SJCRH30 (cell line): ENCODE measurements at places on chromosomes 6 and 20. TPM values are rescaled to one million over a fixed set of nuclear protein-coding genes. Genes with fewer than 3 reads are reported as not detected.

DNA sequence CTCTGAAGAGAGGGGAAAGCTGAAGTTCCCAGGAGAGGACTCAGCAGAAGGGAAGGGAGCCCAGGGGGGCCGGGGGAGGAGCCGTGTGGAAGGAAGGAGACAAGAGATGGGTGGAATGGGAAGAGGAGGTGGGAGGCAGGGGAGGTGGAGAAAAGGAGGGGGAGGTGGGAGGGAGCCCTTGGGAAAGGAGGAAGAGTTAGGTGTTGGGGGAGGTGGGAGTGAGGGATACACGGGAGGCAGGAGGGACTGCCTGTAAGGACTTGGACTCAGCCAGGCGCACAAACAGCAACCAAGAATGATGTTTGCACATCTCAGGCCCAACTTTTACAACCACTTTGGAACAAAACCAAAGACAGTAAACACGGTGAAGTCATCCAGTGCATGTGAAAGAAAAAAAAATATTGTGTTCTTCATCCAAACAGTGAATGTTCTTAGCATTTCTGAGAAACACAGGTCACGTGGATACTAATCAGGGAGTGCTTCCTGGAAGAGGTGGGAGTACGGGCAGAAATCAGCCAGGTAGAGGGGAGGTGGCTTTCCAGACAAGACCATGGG is 17.4 kb upstream of the LSM14B start:
- DNase-seq = no peak

DNA sequence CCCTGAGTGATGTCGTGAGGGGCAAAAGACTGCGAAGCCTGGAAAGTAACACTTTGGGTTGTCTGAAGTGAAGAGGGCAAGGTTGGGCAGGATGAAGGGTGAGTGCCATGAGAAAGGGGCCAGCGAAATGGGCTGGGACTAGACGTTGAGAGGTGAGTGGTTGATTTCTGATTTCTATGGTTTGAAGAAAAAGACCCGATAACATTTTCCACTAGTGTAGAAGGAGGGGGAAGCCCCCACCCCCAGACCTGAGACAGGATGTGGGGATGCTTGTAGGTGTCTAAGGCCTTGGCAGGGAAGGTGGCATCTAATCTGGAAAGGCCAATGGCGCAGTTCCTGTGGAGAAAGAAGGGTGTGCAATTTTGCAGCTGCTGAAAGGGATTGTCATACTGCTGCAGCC is 25.3 kb upstream of the KIF3B start:
- no peak for DNase-seq

DNA sequence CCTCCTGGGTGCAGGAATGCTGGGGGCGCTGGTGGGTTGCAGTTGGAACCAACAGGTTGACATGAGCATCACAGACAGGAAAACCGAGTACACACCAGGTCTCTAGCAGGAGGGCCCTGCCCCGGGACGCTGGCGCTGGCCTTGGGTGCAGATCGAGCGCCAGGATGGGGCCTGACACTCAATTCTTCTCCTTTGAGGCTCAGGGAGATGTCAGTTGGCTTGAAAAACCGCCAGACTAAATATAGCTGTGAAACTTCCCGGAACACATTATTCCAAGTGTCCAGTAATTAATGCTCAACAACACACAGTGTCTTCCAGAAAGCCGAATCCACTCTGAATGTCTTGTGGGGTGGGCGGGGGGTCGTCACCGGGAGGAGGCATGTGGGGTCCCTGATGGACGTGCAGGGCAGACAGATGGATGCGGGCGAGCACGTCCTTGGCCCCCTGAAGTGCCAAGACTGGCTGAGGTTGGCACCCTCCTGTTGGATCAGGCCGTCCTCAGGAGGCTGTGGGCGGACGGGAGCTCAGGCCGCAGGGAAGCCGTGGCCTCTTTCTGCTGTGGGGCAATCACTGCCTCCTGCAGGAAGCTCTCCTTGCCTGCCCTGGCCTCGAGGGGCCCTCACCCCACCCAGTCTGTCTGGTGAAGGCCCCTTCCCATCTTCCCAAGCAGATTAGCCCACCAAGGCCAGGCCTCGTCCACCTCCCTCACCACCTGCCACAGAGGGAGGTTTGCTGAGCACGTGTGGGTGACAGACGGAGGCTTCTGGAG is 19.4 kb upstream of the GATA5 start:
- no peak for DNase-seq

GRCh38 chr20:45085289-45085688 is 15.6 kb downstream of the KCNS1 start:
- no peak for DNase-seq

RIPPLY2 gene
- total RNA-seq = 0.06 and 0.15 TPM in 2 replicates
